ENCODE measurements at places on chromosomes 4 and X.

DNA sequence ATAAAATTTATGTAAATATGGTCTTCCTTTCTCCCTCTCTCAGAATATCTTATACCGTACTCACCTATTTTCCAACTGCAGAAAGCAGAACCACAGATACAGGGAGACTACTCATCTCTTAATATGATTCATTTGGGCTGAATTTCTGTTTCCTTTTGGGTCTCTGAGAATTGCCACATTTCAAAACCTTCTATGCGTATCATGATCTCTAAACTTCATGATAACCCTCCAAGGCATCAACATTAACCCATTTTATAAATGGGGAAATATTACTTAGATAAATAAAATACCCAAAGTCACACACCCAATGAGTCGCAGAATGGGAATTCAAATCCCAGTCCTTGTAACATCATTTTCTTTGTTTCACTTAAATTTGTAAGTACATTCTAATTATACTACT is 16.6 kb upstream of the PRDM8 start:
- DNase-seq = no peak

- no peak for DNase-seq
These were observed 2.9 kb downstream of the SLC30A9 start for GRCh38 chr4:41992967-41993857.

DNA sequence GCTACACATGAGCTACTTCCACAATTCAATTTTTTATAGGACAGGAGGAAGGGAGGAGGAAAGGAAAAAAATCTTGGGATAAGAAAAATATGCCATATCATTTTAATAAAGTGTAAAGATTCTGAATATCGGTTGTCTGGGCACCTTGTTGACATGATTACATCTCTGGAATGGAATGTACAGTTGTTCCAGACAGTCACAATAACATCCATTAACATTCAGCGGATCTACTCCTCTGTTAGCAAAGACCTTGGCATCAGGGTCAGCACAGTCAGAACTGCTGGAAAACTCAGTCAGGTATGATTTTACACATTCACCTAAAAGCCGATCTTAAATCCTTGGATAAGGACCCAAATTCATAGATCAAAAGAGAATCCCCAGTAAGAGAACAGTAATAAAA is 85.4 kb upstream of the ARMCX2 start:
- no peak for DNase-seq

- no peak for DNase-seq
These were observed 42.1 kb downstream of the RHOH start for GRCh38 chr4:40238700-40239548.

DNA sequence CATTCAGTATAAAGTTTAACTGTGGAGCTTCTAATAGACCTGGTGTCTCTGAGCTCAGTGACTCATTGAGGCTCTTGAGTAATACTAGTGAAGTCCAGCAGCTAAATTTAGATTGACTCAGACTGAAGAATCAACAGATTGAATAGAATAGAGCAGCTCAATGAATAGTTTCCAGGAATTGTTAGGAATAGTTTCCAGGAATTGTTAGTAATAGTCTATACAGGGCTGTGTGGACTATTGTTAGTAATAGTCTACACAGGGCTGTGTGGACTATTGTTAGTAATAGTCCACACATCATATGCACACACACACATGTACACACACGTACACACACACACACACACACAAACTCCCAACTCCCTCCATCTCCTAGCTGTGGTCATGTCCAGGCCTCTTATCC is 3.0 kb downstream of the GIMD1 start:
- no peak for DNase-seq

GRCh38 chrX:20320461-20321159 is 53.9 kb upstream of the RPS6KA3 start:
- no peak for DNase-seq

Data from NCI-H146 (cell line).